ENCODE measurements at places on chromosomes 1 and 21. TPM values are rescaled to one million over a fixed set of nuclear protein-coding genes. Genes with fewer than 3 reads are reported as not detected.

DNA sequence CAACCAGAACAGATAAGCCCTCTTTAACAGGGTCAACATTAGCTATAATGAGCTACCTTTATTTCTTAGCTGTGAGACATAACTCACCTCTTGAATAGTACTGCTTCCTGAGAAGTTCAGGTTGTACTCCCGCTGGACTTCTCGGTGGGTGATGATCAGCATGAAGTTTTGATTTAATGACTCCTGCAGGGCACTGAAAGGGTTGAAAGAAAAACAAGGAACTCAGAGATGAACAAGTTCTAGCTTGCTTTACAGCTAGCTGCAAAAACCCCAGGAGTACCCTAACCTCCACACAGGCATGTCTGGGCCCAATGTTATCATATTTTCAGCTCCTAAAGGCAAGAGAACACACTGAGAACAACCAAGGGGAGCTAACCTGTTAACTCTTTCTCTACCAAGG lies 254.4 kb downstream of the FAF1 start:
- DNase-seq: peak; percentile 13

DNA sequence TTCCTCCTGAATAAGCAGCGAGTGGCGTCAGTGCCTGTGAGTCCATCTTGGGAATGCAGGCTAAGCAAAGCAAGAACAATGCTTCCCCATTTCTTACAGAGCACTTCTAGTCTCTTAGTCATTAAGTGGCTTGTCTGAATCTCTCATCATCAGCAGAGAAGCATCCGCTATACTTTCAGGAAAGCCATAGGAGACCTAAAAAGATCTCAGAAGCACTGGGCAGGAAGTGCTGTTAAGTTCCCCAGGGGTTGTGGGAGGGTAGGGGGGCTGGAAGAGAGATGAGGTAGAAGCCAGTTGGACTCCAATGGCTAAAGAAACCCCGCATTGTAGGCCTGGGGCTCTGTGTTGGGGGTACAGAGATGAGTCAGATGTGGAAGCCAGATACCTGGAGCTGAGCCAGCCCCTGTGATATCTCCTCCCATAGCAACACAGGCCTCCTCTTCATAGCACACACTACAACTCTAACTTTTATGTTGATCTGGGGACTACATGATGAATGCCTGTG lies 44.9 kb downstream of the SYT6 start:
- DNase-seq: no peak

DNA sequence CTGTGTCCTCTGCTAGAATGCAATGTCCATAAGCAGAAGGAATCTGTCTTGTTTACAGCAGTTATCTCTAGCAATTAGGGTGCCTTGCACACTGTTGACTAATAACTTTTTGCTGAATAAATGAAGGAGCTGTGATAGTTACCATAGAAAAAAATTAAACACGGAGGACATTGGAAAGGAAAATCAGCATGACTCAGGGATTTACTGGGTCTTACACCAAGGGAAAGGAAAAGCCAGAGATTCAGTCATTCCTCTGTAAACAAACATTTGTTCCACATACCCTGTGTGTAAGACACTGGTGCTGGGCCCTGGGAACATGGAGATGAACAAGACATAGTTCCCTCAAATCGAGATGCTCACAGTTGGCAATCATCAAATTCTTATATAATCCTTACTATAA lies 183.3 kb downstream of the PTGER3 start:
- DNase-seq: no peak

DNA sequence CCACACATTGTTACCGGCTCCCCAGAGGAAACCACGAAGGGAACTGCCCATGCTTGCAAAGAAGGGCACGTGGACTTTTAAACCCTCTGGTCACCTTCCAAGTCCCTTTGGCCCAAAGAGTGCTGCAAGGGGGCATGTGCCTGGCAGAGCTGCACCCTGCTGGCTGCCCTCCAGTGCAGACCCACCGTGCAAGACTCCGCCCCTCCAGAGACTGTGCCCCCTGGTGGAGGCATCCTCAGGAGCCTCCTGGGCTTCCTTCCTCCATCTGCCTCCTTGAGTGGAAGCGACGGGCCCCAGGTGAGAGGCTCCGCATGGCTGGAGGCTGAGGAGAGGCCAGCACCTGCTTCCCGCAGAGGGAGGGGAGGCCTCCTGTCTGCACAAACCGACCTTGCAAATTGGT lies 100.6 kb downstream of the CRYAA start:
- DNase-seq: no peak

- no peak for DNase-seq
Measured at GRCh38 chr1:204483791-204484190, 10.8 kb downstream of the PIK3C2B start.

GRCh38 chr1:230922620-230923019 lies 54.3 kb upstream of the C1orf198 start:
- DNase-seq: no peak

GRCh38 chr1:112729909-112730308 lies 14.8 kb upstream of the PPM1J start:
- no peak for DNase-seq

DNA sequence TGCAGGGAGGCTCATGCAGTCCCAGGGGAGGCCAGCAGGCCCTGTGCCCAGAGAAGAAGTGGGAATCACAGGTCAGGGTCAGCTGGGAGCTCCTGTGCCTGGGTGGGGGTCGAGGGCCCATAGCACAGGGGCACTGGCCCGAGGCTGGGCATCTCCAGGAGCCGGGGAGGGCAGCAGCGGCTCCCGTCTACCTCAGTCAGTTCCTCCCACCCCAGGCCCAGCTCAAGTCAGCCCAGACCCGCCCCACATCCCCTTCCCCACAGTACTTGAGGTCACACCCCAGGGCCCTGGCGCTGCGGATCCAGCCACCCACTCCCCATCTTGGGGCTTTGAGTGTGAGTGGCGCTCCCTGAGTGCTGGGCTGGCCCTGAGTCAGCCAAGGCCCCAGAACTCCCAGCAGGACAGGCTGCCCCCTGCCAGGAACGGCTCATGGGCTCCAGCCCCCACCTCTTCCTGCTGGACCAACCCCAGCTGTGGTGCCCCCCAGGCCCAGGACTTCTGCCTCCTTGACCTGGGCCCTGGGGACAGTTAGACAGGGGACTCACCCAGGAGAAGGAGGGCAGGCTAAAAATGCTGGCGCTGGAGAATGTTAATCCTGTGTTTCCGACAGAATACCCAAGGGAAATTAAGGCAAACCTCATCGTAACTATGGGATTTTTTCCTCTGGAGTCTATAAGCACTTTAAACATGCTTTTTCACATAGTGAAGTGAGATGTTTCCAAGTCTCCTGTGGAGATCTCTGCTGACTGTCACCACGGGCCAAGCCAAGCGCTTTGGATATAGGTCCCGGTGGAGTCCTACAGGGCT lies 68.8 kb upstream of the COL6A1 start:
- DNase-seq: no peak

DNA sequence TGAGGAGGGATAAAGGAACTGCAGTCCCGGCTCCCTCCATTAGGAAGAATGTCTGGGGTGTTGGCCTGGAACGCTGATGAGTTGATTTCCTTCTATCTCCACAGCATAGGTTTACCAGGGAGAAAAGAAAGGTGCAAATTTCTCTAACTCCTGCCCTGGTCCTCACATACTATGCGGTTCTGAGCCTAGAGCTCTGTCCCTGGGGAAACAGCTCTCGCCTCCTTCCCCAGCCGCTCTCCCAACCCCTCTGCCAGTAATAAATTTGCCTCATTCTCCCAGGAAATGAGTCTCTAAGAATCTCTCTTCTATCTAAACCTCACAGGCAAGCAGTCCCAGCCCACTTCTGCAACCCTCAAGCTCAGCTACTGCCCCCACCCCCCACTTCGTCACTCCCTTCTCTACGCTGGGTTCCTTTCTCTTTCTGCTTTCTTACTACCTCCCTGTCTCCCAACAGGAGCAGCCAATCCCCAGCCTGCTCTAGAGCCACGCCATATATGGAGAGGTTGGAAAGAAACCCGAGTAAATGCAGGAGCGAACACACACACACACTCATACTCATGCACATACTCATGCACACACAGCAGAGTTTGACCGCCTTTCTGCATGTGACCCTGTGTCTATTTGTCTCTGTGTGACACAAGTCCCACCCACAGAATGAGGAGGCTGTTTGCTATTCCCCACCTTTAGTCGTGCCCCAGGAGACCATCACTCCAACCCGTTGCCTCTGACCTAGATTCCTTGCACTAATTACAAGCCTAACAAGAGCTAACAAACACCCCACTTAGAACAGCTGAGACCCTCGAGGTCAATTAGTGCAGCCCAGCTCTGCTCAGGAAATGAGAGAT lies 13.4 kb downstream of the PLEKHO1 start:
- peak; percentile 94 for DNase-seq

DNA sequence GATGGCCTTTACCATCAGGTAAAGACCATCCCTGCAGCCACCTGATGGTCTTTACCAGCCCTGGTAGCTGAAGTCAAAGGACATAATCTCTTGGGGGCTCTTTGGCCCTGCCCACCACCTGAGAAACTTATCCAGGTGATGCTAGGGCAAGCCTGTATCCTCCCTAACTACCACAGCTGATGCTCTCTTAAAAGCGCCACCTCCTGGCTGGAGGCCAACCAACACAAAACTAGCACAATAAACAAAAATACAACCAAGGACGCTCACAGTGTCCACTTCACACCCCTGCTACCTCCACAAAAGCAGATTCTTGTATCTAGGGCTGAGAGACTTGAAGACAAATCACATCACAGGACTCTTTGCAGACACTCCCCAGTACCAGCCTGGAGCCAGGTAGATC lies 357.1 kb upstream of the POU3F1 start:
- no peak for DNase-seq

GRCh38 chr1:179825206-179825605 lies 52.4 kb downstream of the TOR1AIP2 start:
- no peak for DNase-seq

- DNase-seq: no peak
Measured at GRCh38 chr1:183934314-183934713, 103.2 kb downstream of the COLGALT2 start.

- DNase-seq: no peak
Measured at GRCh38 chr1:208409176-208409575, 165.0 kb upstream of the PLXNA2 start.

DNA sequence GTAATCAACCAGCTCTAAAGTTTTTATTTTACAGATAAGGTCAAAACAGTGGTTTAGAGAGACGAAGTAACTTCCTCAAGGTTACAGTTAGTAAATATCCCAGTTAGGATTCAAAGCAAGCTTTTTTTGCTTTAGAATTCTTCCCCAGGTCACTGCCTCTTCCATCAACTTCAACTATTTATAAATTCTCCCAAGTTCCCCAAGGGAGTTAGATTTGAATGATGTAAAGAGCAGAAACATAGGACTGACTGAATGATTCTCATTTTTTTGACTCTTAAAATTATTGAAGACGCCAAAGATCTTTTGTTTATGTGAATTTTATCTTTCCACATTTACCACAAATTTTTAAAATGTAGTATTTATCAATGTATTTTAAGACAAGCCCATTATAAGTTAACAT lies 4.1 kb downstream of the POGZ start:
- no peak for DNase-seq

GRCh38 chr1:36328713-36329112 lies 5.3 kb upstream of the EVA1B start:
- DNase-seq: no peak

- DNase-seq: no peak
Measured at GRCh38 chr1:115830963-115831362, 10.0 kb downstream of the NHLH2 start.

DNA sequence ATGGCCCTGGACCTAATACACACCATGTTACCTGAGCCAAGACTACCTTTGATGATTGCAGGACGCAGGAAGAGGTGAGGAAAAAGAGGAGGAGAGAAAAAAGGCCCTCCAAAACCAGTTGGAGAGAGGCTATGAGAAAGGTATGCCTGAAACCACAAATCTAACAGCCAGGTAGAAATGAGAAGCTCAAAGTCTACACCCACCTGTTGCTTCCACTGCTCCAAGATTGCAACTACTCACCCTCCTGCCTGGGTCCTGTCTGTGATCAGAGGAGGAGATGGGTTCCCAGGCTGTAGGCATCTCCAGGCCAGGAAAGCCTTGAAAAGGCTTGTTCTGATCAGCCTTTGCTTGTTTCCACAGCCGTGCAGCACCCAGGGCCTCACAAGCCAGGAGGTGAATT lies 307.8 kb upstream of the USP24 start:
- no peak for DNase-seq

GRCh38 chr1:89863165-89863830 lies 42.5 kb downstream of the LRRC8D start:
- no peak for DNase-seq

DNA sequence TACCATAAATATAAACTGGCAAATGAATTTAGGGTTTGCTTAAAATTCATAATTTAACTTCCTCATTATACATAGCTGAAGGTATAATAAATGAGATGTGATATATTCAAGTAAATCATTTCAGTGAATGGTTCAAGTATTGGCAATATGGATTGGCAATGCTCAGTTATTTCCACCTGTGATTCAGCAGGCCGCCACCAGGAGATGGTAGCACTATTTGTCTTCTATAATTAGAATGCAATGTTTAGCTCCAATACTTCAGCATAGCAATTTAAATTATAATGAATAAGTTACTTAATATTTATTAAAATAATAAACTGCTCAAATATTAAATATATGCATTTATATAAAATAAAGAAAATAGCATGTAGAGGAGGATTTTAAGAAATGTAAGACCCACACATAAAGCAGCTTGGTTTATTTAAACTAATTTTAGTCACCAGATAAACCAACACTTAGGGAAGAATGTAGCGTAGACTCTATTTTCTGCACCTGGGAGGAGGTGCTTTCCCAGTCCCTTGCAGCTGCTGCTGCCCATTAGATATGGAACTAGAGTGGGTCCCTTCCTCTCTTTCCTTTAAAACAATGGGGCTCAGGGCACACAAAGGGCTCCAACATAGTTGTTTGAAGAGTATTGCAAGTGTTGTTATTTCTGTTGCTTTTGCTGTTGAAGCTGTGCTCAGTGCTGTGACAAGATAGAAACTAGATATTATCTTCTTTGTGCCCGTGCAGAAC lies 62.1 kb downstream of the PLPPR4 start:
- no peak for DNase-seq

GRCh38 chr1:28437264-28437923 lies 67.9 kb downstream of the PHACTR4 start:
- no peak for DNase-seq

- no peak for DNase-seq
Measured at GRCh38 chr1:247212627-247213617, 41.1 kb upstream of the ZNF124 start.

GRCh38 chr1:243473227-243474135 lies 217.6 kb downstream of the SDCCAG8 start:
- no peak for DNase-seq

- DNase-seq: no peak
Measured at GRCh38 chr1:226371027-226371694, 36.7 kb downstream of the PARP1 start.

AMPD1 gene
- total RNA-seq: 1.9 TPM

FCRL4 gene
- total RNA-seq: not detected

LCE3E gene
- not detected for total RNA-seq

RGS4 gene
- 26.0 TPM for total RNA-seq

RSPO1 gene
- total RNA-seq: 0.21 TPM

ROR1 gene
- 33.2 TPM for total RNA-seq

LCE2B gene
- total RNA-seq: not detected

RXFP4 gene
- total RNA-seq: not detected

BMP8B gene
- 1.6 TPM for total RNA-seq

GBP7 gene
- not detected for total RNA-seq

FNDC10 gene
- total RNA-seq: 0.58 TPM

TNNT2 gene
- total RNA-seq: 15.2 TPM
